Left ventricle myocardium superior (tissue), 1 donor: ENCODE measurements at places on chromosomes 6 and 20. TPM values are rescaled to one million over a fixed set of nuclear protein-coding genes. Genes with fewer than 3 reads are reported as not detected.

RIOK1 gene
- 10.8 TPM for total RNA-seq

KHDC1L gene
- total RNA-seq = not detected

SLC26A8 gene
- not detected for total RNA-seq

GRM4 gene
- not detected for total RNA-seq

PPP1R3G gene
- total RNA-seq = 13.9 TPM

C6orf15 gene
- total RNA-seq = not detected

HAO1 gene
- total RNA-seq = not detected

GPLD1 gene
- total RNA-seq = 1.1 TPM

DNA sequence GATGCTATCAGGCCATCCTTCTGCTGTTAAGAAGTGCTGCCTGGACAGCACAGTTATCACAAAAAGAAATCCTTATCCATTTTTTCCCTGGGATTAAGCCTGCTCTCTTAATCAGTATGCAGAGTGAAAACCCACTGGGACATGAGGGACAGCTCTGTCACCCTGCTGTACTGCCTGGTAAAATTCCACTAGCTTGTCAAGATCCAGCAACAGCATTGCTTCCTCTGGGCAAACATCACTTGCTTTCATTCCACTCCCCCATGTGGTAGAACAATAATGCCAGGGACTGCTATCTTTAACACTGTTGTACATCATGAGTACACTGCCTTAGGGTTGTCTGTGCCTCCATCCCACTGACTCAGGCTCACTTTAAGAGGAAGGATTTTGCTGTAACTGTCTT is 331.3 kb downstream of the KIF16B start:
- no peak for DNase-seq

GRCh38 chr20:32028647-32029372 is 18.6 kb downstream of the CCM2L start:
- DNase-seq = no peak

DNA sequence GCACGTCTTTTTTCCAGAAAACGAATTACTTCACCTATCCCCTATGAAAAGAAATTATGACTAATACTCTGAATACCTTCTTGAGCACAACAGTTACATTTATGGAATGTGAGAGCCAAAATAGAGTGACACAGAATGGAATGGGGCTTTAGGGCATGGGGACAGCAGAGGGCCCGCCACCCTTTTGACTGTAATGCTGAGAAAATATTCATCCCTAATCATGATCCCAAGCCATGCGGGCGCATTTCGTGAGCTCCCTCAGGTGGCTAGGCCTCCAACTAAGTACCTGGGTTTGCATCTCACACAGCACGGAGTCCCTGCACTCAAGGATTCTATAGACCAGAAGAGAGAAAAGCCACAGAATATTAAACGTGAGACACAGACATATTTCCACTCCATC is 212.6 kb downstream of the SOD2 start:
- no peak for DNase-seq

DNA sequence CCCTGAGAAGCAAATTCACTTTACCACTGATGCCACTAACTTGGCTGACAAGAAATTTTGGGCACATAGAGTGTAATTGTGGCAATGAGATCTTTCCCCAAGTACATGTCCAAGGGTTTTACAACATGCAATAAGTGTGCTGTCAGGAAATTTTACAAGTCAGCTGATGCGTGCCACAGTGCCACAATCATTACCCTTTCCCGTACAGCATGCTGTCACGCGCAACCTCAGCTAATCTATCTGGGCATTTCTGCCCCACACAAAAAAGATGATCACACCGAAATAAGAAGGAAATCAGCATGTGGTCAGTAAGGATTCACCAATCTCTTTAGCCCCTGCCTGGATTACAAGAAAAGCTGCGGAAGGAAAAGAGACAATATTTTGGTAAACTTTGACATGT is 163.6 kb upstream of the PREP start:
- no peak for DNase-seq

DNA sequence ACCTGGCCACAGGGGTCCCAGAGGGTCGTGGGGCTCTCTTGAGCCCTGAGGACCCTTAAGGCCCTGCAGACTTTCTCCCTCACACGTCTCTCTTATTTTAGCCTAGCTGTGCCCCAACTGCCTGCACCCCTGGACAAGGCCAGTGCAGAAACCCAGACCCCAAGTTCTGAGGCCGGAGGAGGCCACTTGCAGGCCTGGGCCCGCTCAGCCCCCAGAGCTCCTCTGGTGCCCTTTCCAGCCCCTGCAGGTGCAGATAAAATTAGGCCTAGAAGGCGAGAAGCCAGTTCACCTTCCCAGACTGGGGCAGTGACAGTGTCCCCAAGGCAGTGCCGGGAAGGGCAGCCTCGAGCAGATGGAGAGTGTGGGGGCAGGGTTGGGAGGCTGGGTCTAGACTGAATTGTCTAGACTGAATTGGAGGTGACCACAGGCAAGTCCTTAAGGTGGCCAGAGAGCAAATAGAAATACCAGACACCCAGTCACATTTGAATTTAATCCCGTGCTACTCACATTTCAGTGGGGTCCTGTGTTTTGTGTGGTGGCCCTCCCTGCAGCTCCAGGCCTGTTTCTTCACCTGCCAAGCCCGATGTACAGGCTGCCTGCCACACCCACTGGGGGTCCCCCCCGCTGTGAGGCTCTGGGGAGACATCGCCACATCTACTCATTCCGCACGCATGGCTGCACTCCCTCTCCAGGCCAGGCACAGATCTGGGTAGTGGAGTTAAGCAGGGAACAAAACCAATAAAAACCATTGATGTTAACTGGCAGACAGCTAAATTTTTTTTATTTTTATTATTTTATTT is 8.6 kb upstream of the IP6K3 start:
- no peak for DNase-seq

DNA sequence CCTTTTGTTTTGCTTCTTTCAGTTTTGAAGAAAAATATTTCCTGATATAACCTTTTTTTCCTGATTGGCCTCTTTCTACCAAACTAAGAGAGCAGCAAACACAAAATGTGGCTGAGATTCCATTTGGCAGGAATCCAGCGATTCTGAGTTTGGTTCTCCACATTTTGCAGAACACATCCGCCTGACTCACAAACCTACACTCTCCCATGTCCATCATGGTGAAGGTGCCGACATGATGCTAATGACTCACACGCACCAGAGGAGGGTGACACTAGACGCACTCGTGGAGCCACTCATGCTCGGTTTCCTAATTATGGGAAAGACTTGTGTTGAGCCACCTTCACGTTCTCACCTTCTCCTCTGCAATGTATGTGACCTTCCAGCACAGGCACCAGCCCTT is 45.9 kb upstream of the DUSP22 start:
- DNase-seq = no peak

DNA sequence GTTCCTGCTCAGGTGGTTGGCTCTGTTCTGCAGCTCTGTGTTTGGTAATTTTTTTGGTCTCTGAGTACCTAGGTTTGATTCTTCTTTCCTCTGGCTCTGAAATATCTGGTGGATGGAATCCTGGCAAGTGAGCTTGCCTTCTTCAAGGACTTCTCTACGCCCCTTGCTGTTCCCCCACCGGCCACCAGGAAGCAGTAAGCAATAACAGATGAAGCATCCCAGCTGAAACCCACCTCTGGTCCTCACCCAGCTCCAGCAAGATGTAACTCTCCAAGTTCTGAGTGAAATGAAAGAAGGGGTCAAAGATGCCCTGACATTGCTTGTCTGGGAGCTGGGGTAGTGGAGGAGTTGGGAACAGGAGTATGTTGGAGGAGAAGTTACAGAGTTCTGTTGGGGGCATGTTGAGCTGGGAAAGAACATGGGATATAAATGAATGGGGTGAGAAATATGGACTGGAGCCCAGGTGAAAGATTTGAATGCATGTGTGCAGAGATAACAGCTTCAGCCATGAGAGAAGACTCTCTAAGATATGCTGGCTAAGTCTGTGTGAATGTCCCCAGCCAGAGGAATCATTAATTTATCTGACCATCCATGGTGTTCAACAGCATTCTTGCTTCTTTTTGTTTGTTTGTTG is 51.3 kb upstream of the GLP1R start:
- DNase-seq = peak; percentile 46

DNA sequence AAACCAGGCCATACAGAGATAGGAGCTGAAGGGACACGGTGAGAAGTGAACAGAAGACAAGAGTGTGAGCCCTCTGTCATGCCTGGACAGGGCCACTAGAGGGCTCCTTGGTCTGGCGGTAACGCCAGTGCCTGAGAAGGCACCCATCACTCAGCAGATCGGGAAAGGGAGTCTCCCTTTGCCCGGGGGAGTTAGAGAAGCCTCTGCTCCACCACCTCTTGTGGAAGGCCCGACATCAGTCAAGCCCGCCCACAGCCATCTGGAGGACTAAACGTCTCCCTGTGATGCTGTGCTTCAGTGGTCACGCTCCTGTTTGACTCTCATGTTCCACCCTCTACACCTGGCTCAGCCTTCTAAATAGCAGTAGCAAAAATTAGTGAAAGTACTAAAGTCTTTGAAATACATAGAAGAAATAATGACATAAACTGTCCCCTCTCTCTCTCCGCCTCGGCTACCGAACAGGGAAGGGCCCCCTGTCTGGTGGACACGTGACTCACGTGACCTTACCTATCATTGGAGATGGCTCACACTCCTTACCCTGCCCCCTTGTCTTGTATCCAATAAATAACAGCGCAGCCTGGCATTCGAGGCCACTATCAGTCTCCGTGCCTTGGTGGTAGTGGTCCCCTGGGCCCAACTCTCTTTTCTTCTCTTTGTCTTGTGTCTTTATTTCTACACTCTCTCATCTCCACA is 66.7 kb downstream of the RPP21 start:
- DNase-seq = peak; percentile 57

DNA sequence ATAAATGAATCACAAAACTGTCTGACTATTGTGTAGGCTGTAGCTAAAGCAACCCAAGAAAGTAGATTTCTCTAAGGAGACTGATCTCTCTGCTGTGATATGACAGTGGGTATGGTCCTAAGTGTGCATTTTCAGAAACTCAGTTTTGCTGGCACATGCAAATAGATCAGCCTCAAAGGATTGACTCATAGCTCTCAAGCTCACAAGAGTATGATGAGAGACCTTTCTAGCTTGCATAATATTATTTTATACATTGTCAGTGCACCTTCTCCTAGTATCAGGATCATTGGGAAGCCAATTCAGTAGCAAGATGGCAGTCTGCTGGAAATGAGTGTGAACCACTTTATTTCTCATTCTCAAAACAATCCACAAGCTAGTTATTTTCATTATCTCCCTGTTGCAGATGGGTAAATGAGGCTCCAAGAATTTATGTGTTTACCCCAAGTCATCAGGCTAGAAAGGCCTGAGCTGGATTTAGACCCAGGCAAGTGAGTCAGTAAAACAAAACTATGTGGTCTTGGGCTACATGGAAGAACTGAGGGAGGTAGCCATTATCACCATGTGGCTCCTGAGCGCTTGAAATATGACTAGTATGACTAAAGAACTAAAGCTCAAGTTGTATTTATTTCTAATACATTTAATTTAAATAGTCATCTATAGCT is 27.9 kb upstream of the PLCB4 start:
- DNase-seq = no peak

DNA sequence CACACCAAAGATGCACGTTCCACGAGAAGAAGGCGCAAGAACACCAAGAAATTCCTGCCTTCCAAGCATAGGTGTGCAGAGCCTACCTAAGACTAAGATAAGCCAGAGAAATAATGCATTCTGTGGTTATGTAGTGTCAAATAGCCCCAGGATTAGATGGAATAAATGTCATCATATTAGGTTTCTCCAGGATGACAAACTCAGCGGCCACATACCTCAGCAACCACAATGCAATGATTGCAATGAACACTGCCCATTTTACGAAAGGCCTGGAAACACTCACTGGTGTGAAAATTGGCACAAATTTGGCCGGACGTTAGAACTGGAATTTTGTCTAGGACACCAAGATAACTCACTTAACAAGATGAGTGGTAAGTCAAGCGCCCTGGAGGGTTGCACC is 129.7 kb downstream of the SLC22A3 start:
- no peak for DNase-seq

DNA sequence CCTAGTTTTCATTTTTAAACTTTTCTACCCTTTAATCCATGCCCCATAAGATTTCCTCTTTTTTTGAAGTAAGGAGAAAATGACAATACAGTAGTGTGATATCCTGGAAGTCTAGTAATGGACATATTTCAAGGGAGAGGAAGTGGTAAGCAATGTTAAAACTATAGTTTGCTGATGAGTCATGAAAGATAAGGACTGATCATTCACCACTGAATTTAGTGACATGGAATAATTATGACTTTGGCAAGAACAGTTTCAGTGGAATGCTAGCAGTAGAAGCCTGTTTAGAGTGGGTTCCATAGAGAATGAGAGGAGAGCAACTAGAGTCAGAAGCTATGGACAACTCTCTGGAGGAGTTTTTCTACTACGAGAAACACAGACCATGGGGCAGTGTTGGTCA is 24.9 kb upstream of the SLC2A12 start:
- DNase-seq = no peak

GRCh38 chr20:46031701-46032254 is 2.8 kb downstream of the SLC12A5 start:
- peak; percentile 62 for DNase-seq

DNA sequence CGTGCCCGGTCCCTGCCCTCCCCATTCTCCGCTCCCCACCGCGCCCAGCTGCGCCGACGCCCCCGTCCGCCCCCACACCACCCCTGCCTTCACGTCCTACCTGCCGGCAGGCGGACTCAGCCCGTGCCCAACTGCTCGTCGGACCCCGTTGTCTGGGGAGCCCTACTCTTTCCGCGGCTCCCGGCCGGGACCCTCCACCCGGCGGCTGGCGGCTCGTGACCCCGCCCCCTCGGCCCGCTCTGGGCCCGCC is at the start of gene SERAC1:
SERAC1 (minus strand) TSS at position 223 of the 250 bp plus-strand sequence. CDS start 9,899 bp downstream, outside the sequence.
- no peak for DNase-seq

DNA sequence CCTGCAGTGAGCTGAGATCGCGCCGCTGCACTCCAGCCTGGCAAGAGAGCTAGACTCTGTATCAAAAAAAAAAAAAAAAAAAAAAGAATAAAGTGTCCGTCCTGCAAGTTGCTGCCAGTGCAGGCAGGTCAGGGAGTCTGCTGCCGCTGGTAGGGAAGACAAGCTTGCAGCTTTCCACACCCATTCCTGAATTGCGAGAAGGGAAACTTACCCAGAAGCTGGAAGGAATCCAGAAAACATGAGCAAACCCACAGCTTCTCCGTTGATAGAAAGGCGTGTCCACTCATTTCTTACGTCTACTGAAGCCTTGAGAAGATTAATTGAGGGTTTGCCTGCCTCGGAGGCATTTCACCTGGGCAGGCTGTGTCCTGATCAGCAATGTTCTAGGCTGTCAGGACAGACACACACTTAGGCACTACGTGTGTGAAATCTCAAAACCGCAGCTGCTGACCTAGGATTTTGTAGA is 61.6 kb upstream of the DSP start:
- DNase-seq = no peak

DNA sequence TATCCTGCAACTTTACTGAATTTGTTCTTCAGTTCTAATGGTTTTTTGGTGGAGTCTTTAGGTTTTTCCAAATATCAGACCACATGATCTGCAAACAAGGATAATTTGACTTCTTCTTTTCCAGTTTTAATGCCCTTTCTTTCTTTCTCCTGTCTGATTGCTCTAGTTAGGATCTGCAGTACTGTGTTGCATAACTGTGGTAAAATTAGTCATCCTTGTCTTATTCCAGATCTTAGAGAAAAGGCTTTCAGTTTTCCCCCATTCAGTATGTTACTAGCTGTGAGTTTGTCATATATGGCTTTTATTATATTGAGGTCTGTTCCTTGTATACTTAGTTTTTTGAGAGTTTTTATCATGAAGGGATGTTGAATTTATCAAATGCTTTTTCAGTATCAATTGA is 4.3 kb downstream of the MICA start:
- no peak for DNase-seq
